ENCODE measurements at places on chromosomes 2 and 18.

GRCh38 chr2:149430743-149431736 is 100.7 kb downstream of the LYPD6 start:
- DNase-seq, result no peak

- no peak for DNase-seq
Measured at GRCh38 chr2:163703386-163703785, 32.4 kb downstream of the FIGN start.

GRCh38 chr2:72132981-72133720 is 14.5 kb downstream of the CYP26B1 start:
- no peak for DNase-seq

GRCh38 chr2:63589148-63589958 is 590 bp downstream of the MDH1 start:
- DNase-seq, result no peak

DNA sequence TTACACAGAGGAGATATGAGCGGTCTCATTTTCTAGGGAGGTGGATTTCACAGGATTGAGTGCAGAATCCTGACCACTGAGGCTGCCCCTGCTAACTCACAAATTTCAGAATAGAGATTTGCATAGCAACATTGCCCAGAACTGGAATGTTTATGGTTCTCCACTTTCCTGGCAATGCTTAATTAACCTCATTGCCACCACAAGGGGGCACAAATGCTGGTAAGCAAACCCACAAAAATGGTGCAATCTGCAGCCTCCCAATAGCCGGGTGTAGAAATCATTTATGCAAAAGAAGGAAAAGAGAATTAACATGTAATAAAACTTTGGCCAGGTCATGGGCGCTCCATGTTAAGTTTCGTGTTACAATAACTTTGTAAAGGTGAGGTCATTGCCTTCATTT is 112.4 kb downstream of the CYRIA start:
- DNase-seq, result no peak

All from hematopoietic multipotent progenitor cell (in vitro differentiated cells).